ENCODE measurements at places on chromosomes 2 and 18. TPM values are rescaled to one million over a fixed set of nuclear protein-coding genes. Genes with fewer than 3 reads are reported as not detected.
A peak's percentile ranks its signal among the peaks of the same experiment; 100 is the strongest.

DNA sequence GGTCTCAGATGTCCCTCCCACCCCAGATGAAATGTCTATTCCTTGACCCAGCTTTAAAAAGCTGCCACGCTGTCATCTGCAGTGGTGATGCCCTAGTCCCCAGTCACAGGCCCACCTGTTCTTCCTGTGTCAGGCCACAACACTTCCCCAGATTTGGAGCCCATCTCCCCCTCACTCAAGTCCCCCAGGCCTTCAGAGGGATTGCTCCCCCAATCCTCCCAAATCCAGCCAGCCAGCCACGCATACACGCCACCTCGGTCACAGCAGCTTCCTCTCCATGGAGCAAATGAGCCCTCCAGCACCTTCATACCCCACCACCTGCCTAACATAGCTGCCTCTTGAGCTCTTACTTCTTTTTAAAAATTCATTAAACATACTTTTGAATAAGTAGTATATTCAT lies 7.8 kb downstream of the ASTL start:
- DNase-seq: no peak

GRCh38 chr18:54684784-54685183 lies 93.7 kb downstream of the DYNAP start:
- no peak for DNase-seq

TDRD15 gene
- total RNA-seq: not detected

DNA sequence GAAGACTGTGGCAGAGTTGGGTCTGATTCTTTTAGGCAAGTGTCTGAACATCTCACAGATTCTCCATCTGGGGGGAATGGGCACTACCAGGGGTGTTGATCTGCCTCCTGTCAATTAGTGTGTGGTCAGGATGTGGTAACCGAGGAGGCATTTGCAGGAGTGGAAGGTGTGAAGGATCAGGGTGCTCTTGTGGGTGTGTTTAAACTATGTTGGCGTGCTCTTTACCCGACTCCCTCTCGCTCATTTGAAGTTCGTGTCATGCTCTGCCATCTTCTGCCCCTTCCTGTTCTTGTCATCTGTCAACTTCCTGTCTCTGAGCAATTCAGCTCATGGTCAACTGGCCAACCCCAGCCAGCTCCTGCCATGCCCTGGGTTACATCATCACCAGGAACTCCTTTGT lies 107.9 kb downstream of the RTN4 start:
- DNase-seq: no peak

UGT1A6 gene
- total RNA-seq: not detected

EPB41L3 gene
- total RNA-seq: not detected

- peak; percentile 79 for DNase-seq
These were observed 55.0 kb downstream of the IMPA2 start for GRCh38 chr18:12036201-12036751.

GRCh38 chr18:23247896-23248295 lies 112.6 kb downstream of the CABLES1 start:
- no peak for DNase-seq

DNA sequence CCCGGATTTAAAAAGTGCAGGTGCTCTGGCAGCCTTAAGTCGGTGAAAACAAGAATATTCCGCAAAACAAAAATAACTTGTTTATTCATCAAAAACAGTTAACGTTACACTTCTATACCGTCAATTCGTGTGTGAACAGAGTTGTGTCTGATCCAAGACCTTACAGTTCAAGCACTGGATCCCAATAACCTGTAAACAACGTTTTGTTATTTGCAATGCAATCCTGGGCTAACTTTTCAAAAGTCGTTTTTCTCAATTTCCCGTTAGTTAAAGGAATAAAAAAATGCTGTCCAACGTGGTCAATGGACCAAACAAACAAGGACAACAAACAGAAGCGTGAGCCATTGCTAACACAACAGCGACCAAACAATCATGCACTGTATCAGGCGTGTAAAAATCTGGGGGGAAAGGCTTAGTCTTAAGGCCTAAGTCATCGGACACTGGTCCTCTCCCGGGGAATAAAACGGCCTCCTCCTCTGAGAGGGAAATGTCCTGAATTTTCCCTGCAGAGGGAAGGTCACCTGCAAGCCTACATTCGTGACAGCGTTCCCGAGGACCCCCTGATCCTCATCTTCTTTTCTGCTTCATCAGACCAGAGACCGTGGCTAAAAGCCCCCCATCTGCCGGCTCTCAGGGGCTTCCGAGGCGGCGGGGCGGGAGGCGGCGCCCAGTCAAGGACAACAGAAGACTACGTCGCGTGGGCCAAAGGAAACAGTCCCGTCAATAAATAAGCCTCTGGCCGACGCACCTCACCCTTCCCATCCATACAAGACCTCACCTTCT lies 490 bp downstream of the NDUFS1 start:
- no peak for DNase-seq

DNA sequence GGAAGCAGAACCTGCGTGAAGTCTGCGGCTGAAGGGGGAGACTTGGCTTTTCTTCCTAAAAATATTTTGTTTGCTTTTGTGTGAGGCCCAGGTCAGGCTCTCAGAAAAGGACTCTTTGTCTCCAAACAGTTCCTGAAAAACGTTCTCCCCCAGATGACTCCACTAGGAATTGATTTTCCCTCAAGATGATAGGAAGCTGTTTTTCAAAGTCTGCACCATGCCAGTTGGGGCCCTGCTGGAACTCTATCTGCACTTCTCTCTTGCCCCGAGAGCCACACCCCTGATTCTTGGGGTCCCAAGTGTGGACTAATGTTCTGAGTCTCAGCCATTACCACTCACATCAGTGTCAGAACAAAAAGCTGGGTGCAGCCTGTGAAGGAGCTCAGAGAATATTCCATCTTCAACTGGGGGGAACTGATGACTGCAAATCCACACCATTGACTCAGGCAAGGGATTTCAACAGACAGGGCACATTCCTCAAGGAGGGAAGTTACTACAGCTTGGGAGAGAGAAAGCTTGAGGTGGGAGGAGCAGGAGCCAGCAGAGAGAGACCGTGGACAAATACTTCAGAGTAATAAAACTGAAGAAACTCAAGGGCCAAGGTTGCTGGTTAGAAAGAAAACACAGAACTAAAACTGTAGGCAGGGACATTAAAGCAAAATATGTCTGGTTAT lies 768.3 kb downstream of the RNF144A start:
- DNase-seq: no peak

PLCL1 gene
- not detected for total RNA-seq

DNA sequence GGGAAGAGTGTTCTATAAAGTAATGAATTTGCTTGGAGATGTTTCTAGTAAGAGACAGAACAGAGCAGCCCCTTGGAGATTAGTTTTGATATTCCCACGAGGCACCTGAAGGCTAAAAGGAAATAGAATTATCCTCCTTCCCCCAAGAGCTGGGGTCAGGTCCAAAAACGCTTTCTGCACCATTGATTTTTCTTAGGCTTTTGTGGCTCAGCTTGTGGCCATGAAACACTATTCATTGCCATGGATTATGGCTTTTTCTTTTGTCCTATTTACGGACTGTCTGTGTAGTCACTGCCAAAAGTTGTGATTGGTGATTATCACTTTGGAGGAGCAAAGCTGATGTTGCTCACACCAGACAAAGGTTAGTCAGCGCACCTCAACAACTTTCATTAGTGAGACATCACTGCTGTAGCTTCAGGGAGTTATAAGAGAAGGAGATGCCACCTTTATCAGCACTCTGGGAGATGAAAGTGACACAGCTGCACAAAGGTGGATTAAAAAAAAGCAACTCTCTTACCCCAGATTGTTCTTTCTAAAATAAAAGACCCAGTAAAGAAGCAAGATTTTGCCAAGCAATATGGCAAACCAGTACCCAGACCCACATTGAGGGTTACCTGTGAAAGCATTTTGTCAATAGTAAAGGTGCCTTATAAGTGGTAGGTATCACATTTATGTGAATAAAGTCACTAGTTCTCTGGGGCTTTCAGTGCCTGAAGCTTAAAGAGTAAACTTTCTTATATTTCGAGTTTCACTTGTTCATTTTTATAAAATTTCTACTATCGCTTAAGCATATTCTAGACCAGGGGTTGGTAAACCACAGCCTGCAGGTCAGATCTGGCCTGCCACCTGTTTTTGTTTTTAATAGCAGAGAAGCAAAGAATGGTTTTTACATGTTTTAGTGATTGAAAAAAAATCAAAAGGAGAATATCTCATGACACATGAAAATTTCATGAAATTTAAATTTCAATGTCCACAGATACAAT lies 10.6 kb downstream of the CXCR4 start:
- no peak for DNase-seq

TFPI gene
- total RNA-seq: 41.1 TPM

GRCh38 chr2:68330691-68331090 lies 10.9 kb upstream of the CNRIP1 start:
- no peak for DNase-seq

DNA sequence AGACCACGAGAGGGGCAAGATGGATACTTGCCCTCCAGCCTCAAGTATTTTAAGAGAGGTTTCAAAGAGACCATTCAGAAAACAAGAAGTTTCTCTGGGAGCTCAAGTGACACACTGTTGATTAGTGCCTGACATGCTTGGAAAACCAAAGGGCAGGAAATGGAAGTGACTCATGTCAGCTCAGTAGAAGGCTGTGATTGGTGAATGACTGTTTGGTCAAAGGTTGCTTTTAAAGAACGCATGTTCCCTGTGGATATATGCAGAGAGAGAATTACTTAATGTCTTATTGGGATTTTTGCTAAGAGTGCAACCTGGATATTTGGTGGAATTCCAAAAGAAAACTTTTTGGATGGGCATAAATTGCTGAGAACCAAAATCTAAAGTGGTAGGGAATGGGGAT lies 549.9 kb downstream of the XIRP2 start:
- DNase-seq: no peak

GRCh38 chr2:132788310-132788838 lies 118.4 kb upstream of the LYPD1 start:
- DNase-seq: no peak

GRCh38 chr2:112795774-112796173 lies 11.5 kb upstream of the IL1A start:
- DNase-seq: no peak

DNA sequence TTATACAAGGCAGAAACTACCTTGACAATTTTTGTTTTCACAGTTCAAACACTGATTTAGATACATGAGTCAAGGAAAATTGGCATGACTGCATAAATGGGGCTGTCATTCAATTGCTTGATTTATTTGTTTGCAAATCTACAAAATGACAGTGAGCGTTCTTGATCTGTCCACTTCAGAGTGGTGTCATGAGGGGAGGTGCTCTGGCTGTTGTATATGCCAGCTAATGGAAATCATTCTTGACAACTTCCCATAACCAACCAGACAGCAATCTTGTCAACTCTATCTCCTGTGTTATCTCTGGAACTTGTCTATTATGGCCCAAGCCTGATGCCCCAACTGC lies 120.6 kb upstream of the UGP2 start:
- no peak for DNase-seq

DNA sequence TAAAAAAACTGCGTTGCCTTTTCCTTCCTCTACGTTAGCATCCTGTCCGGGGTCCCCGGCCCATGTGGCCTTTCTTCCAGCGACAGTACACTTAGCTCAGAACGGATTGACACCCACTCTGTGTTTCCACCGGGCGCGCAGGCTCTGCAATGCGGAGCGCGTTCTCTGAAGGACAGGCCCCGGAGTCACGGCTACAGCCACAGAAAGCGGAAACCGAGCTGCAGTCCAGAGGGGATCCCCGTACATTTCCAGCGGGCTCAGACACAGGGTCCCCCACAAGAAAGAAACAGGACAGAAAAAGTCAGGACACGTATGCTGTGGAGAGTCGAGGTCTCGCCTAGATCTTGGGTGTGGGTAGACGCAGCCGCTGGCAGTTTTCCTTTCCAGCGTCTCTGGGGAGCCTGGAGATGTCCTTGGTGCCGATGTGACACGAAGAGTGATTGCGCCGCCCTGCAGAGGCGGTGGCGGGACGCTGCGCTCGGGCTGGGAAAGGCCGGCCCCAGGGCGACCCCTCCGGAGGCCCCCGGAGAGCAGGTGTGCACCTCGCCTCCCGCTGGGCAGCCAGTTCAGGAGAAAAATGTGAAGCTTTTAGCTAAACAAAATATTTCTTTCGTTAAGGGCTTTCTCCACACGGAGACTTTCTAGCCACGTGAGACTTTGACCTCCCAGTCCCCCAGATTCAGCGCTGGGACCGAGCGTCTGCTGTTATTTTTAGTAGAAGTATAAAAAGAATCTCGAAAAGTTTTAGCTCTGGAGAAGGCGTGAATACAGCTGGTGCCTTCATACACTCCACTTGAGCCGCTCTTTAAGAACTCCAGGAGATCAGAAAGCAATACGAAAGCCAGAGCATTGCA lies 1.3 kb upstream of the ACKR3 start:
- peak; percentile 14 for DNase-seq

- DNase-seq: no peak
These were observed 245.6 kb downstream of the ANAPC1 start for GRCh38 chr2:111638274-111638877.

KCNJ13 gene
- total RNA-seq: not detected

ELOA2 gene
- not detected for total RNA-seq

- DNase-seq: no peak
These were observed 80.4 kb downstream of the MC4R start for GRCh38 chr18:60292186-60292585.

NLRC4 gene
- total RNA-seq: not detected

Measured in G401 (cell line).